IPS DF 6.9 (cell line): ENCODE measurements at places on chromosomes 5 and 9.

- no peaks in the 10 kb centered on the region for H3K27me3 ChIP-seq
- no peak for DNase-seq
- H3K4me1 ChIP-seq, result no peaks in the 10 kb centered on the region
- H3K36me3 ChIP-seq, result no peaks in the 10 kb centered on the region
- H3K27ac ChIP-seq, result no peak overlapping the region
- H3K4me3 ChIP-seq, result no peak overlapping the region
Measured at GRCh38 chr5:43798740-43799139, 195.8 kb downstream of the NNT start.

GRCh38 chr5:109589986-109590385, 99.7 kb upstream of the MAN2A1 start:
- H3K27ac ChIP-seq, result no peak overlapping the region
- no peaks in the 10 kb centered on the region for H3K36me3 ChIP-seq
- no peak for DNase-seq
- H3K4me3 ChIP-seq, result no peak overlapping the region

- H3K27ac ChIP-seq, result no peak overlapping the region
- H3K36me3 ChIP-seq, result no peaks in the 10 kb centered on the region
- H3K4me1 ChIP-seq, result no peaks in the 10 kb centered on the region; the same call in 1 of the 2 replicates
Measured at GRCh38 chr9:91348191-91348807, 13.4 kb downstream of the AUH start.

- no peaks in the 10 kb centered on the region for H3K36me3 ChIP-seq
- H3K4me3 ChIP-seq, result no peak overlapping the region
- H3K27me3 ChIP-seq, result no peaks in the 10 kb centered on the region
- no peak for DNase-seq
- no peak overlapping the region for H3K27ac ChIP-seq
Measured at GRCh38 chr9:68719847-68720246, 14.8 kb downstream of the PIP5K1B start.

DNA sequence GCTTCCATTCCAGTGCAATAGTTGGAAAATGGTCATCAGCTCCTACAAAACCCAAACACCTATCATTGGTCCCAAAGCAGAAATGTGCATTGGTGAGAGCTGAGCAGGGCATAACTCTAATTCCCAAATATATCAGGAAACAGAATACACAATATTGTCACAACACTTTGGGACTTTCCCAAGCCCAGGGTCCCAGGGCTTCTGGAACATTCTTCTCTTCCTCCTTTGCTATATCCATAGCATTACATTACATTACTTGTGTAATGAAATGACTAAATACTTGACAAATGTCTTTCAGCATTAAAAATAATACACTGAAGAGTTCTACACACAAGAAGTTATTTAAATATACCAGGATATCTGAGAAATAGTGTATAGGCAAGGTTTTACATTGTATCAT, 45.6 kb downstream of the LIX1 start:
- H3K27ac ChIP-seq, result no peak overlapping the region
- H3K4me3 ChIP-seq, result no peak overlapping the region
- H3K4me1 ChIP-seq, result no peaks in the 10 kb centered on the region; the same call in 1 of the 2 replicates
- no peaks in the 10 kb centered on the region for H3K36me3 ChIP-seq
- H3K27me3 ChIP-seq, result no peaks in the 10 kb centered on the region
- DNase-seq, result no peak

DNA sequence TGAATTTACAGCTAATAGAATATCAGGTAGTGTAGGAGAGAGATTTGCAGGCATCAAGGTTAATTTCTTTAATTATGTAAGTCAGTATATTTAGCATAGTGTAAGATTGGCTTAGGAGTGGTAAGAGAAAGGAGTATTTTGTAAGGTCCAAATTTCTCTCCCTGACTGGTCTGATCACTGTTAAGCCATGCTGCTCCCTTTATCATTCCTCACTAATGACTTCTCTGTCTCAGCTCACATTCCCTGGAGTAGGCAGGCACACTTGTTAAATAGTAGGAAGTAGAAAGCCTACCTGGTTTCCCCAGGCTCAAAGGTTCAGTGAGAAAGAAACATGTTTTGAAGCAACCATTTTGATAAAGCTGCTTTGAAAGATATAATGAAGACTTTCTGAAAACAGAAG, 90.7 kb downstream of the SMIM15 start:
- no peak overlapping the region for H3K27ac ChIP-seq
- H3K27me3 ChIP-seq, result no peaks in the 10 kb centered on the region
- H3K36me3 ChIP-seq, result no peaks in the 10 kb centered on the region
- DNase-seq, result no peak

DNA sequence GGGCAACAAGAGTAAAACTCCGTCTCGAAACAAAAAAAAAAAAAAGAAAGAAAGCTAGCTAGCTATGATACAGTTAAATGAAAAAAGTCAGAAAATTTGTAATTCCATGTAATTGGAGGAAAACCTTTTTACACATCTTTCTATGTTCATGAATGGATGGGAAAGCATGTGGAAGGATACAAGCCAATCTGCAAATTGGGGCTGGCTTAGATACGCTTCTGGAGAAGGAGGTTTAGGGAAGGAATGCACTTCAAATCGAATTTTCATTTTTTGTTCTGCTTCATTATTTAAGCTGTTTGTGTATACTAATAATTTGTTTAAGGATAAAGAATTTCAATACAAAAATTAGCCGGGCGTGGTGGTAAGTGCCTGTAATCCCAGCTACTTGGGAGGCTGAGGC, 6.7 kb downstream of the VDAC1 start:
- no peaks in the 10 kb centered on the region for H3K36me3 ChIP-seq
- H3K4me1 ChIP-seq, result peaks cover 8% of the 10 kb centered on the region
- H3K4me3 ChIP-seq, result no peak overlapping the region
- no peaks in the 10 kb centered on the region for H3K27me3 ChIP-seq
- H3K27ac ChIP-seq, result no peak overlapping the region

DNA sequence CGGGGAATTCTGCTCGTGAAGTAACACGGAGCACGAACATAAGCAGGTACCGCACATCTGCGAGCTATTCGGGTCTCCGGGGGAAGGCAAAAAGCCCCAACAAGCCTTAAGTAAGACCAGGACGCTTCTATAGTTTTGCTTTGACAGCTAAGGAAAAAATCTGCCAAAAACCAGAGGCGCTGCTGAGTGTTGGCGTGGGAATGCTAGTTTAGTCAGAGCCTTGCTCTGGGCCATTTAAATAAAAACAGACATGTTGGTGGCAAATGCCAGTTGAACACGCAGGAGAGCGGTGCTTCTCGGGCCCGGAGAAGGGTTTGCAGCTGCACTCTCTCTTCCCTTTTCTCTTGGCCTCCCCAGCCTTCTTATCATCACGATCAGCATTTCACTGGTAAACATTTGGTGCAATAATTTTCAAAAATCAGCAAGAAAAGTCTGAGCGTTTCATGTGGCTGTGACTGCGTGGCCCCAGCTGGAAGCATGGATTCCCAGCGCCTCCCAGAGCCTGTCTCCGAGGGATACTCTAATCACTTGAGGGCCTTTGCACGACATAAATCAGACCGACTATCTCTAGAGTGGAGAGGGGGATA, 6.4 kb upstream of the NOTCH1 start:
- no peaks in the 10 kb centered on the region for H3K27me3 ChIP-seq
- no peak overlapping the region for H3K4me3 ChIP-seq
- H3K36me3 ChIP-seq, result no peaks in the 10 kb centered on the region
- no peak for DNase-seq
- no peak overlapping the region for H3K27ac ChIP-seq

DNA sequence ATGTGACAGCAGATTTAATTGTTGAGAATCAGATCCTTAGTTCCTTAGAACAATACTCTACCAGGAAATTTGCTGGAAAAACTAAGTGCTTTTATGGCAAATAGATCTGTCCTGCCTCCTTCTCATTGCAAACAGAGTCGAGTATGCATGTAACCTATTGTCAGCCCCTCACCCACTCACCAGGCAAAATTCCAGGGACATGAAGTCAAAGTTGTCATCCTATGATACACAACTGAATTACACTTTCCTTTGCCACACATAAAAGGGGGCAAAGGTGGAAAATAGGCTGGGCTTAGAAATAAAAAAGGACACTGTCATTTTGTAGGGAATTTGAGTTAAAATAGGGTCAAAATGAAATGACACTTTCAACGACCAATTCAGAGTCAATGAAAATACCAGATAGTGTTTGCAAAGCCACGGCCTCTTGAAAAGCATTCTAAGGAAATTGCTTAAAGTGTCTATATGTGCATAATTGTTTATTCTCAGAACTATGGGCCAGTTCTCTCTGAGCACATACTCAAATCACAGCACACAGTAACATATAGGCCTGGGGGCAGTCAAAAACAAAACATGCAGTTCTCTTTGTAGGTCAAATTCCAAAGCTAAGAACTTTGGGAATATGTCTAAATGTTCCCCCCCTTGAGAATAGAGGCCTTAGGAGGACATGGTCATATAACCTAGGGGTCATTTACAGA, 452.8 kb downstream of the NFIB start:
- H3K27ac ChIP-seq, result no peak overlapping the region
- no peak for DNase-seq
- H3K4me1 ChIP-seq, result peaks cover 1% of the 10 kb centered on the region; the same call in 1 of the 2 replicates
- H3K27me3 ChIP-seq, result no peaks in the 10 kb centered on the region
- H3K36me3 ChIP-seq, result no peaks in the 10 kb centered on the region

DNA sequence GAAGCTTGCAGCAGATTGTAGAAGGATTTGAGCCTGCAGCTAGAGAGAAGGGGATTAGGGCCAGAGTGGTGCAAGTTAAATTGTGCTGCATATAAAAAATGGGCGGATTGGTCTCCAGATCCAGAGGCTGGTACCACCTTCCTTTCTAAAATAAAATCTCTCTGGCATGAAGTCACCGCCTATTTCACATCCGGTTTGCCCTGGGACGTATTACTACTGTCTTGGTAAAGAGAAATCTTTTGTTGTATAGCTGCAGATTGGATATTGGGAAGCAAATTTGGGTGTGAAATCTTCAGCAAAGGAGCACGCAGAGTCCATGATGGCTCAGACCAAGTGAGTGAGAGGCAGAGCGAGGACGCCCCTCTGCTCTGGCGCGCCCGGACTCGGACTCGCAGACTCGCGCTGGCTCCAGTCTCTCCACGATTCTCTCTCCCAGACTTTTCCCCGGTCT, at the start of gene GABRA1:
Gene GABRA1 (plus strand): TSS at position 180 of the 451 bp plus-strand sequence. CDS start 2,691 bp downstream, outside the sequence.
- H3K36me3 ChIP-seq, result no peaks in the 10 kb centered on the region
- no peaks in the 10 kb centered on the region for H3K4me1 ChIP-seq
- no peak within 1 kb of the TSS for H3K27ac ChIP-seq
- H3K27me3 ChIP-seq, result peaks cover 3% of the 10 kb centered on the region; the same call in 1 of the 2 replicates
- DNase-seq, result no peak

DNA sequence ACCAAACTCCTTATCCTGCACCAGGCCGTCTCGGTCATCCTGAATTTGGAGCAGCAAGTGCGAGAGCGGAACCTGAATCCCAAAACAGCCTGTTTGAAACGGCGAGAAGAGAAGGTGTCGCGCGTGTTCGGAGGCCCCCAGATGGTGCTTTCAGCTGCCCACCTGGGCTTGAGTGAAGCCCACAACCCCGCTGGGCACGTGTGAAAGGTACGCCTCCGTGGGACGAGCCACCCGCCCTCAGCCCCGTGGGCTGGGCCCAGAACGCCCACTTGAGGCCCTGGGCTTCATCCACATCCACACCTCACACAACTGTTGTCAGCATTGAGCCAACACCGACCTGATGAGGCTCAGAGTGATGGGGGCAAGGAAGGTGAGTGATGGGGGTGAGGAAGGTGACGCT, 72.8 kb downstream of the INSL6 start:
- DNase-seq, result no peak
- H3K27ac ChIP-seq, result no peak overlapping the region
- H3K27me3 ChIP-seq, result no peaks in the 10 kb centered on the region
- no peaks in the 10 kb centered on the region for H3K36me3 ChIP-seq

GRCh38 chr9:108836781-108837180, 19.0 kb downstream of the ACTL7B start:
- no peak for DNase-seq
- H3K4me1 ChIP-seq, result peaks cover 2% of the 10 kb centered on the region
- H3K27ac ChIP-seq, result no peak overlapping the region
- no peaks in the 10 kb centered on the region for H3K27me3 ChIP-seq
- no peaks in the 10 kb centered on the region for H3K36me3 ChIP-seq
- no peak overlapping the region for H3K4me3 ChIP-seq

DNA sequence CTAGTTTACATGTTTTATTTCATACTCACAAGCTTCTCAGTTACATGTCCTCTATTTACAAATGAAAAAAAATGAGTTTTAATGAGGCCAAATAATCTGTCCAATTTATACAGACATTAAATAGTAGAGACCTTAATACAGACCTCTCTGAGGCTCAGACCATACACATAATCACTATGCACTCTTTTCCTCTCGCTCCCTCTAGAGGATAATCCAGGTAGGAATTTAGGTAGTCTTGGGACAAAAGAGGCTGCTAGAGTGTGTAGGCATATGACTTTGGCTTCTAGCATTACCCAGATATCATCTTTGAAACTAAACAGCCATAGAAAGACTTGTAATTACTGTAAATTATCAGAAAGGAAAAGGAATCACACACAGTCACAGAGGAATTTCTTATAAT, 444.7 kb downstream of the HINT1 start:
- H3K36me3 ChIP-seq, result no peaks in the 10 kb centered on the region
- no peaks in the 10 kb centered on the region for H3K4me1 ChIP-seq
- H3K27ac ChIP-seq, result no peak overlapping the region
- peak; percentile 13 for DNase-seq
- no peaks in the 10 kb centered on the region for H3K27me3 ChIP-seq
- H3K4me3 ChIP-seq, result no peak overlapping the region

DNA sequence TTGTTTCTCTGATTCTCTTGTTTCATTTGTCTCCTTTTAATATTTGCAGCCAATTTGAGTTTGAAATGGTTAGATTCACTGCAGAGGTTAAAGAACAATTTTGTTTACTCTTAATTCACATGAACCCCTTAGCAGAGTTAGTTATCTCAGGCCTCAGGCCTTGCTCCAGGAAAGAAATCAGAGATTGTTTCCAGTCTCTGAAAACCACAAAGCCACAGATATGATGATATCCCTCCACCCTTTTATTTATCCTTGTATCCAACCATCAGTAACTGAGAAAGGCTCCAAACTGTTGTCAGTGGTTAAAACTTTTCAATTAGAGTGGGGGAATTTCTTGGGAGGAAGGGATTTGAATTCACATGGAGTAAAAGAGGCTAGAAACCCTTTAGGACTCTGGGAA, 406.0 kb upstream of the DMAC1 start:
- no peak for DNase-seq
- H3K4me1 ChIP-seq, result no peaks in the 10 kb centered on the region
- no peak overlapping the region for H3K27ac ChIP-seq
- H3K36me3 ChIP-seq, result no peaks in the 10 kb centered on the region
- no peaks in the 10 kb centered on the region for H3K27me3 ChIP-seq

DNA sequence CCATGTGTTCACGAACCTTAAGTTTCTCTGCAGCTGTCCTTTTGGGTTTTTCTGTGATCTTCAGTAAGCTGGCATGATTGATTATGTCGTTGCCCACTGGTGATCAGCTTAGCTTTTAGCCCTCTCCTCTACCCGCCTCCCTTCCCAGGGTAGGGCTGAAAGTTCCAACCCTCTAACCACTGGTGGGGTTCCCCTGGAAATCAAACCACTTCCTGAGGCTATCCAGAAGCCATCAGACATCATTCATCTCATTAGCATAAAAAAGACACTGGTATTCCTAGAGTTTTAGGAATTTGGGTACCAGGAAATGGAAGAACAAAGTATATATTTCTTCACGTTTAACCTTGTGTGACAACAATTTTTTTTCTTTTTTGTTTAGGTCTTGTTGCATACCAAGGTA, 29.8 kb downstream of the SPIN1 start:
- no peak overlapping the region for H3K4me3 ChIP-seq
- no peaks in the 10 kb centered on the region for H3K27me3 ChIP-seq
- H3K27ac ChIP-seq, result peak overlapping the region; percentile 73
- H3K36me3 ChIP-seq, result peaks cover 10% of the 10 kb centered on the region; the same call in 1 of the 2 replicates

- no peaks in the 10 kb centered on the region for H3K27me3 ChIP-seq
- no peaks in the 10 kb centered on the region for H3K36me3 ChIP-seq
- H3K4me1 ChIP-seq, result no peaks in the 10 kb centered on the region
- H3K4me3 ChIP-seq, result no peak overlapping the region
- no peak overlapping the region for H3K27ac ChIP-seq
Measured at GRCh38 chr5:96326902-96327301, 106.1 kb downstream of the PCSK1 start.
